Stimulated activated CD4-positive, alpha-beta T cell treated with anti-CD3 and anti-CD28 coated beads, Interleukin-1b, Interleukin-23, amount 100 ng/mL, for 1 hour (primary cell): ENCODE measurements at places on chromosomes 3 and 15.

- DNase-seq = no peak
Measured at GRCh38 chr3:8387571-8387970, 114.1 kb upstream of the LMCD1 start.

- DNase-seq = no peak
Measured at GRCh38 chr3:23587513-23587912, 218.2 kb upstream of the UBE2E1 start.

DNA sequence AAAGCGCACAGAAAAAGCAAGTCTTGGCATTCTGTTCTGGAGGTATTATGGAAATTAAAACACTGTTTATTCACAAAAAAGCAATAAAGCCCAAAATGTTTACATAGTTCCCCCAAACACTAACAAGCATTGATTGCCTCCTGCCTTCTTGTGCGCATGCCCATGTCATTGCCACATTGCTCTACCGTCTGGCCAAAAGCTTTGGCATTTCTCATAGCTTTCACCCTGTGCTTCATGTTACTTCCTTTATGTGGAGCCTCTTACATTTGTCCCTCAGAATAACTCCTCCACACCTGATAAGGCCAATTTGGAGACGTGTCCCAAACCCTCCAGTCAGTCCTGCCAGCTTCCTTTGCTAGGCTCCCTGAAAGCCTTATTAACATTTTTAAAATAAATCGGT is 680.8 kb downstream of the GBE1 start:
- DNase-seq = no peak

DNA sequence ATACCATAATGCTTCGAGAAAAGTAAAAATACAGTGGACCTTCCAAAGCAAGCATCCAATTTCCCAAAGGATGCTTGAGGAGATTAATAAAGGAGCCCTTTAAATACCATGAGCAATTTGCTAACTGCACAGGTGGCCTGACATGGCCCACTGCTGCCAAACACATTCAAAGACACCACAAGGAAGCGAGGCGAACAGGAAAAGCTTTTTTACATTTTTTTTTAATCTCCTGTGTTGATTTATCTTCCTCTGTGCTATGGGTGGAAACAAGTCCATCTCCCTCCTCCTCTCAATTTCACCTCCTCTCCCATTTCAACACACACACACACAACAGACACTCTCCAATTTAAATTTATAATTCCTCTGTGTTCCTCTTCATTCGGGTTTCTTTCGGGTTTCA is 243.4 kb downstream of the IGSF11 start:
- DNase-seq = no peak

GRCh38 chr3:42773409-42773751 is 327 bp upstream of the CCDC13 start:
- DNase-seq = no peak

- DNase-seq = no peak
Measured at GRCh38 chr15:100777821-100778220, 101.8 kb upstream of the ALDH1A3 start.

GRCh38 chr3:16476636-16477035 is 36.9 kb downstream of the RFTN1 start:
- DNase-seq = no peak

GRCh38 chr3:171991166-171991565 is 48.2 kb upstream of the FNDC3B start:
- no peak for DNase-seq

GRCh38 chr3:45535665-45536064 is 58.9 kb upstream of the LIMD1 start:
- no peak for DNase-seq

- DNase-seq = no peak
Measured at GRCh38 chr3:161689584-161690298, 193.1 kb downstream of the OTOL1 start.

GRCh38 chr3:128655531-128655930 is 4.9 kb upstream of the RPN1 start:
- DNase-seq = no peak

- DNase-seq = no peak
Measured at GRCh38 chr15:99615460-99615859, 49.7 kb downstream of the MEF2A start.

GRCh38 chr3:141302364-141303141 is 65.8 kb upstream of the ZBTB38 start:
- DNase-seq = no peak

DNA sequence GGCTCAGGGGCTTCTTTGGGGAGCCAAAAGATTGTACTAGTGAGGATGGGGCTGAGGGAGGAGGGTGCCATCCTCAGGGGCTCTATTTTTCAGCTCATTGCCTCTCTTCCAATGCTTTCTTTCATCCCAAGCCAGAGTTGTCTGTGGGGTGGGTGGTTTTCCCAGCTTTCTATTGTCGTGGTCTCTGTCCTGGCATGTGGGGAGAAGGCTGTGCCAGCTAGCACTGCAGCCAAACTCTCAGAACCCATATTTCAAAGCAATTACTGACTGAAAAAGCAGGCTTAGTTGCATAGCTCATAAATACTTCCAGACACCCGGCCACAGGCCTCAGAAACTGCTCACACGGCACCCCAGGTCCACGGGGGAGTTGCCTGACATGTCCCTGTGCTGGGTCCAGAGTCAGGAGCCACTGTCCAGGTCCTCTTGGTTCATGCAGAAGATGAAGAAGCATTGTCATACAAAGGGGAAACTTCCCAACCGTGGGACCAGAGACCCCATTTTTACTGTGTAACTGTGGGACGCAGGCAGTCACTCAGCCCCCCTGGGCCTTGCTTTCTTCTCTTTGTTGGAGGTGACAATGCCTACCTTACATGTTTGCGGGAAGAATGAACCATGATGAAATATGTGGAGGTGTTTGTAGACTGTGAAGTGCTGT is 27.6 kb downstream of the FGD5 start:
- DNase-seq = no peak

- no peak for DNase-seq
Measured at GRCh38 chr3:151639418-151639740, 94.3 kb upstream of the AADACL2 start.

GRCh38 chr15:60580073-60580472 is 101.1 kb upstream of the ICE2 start:
- DNase-seq = no peak

DNA sequence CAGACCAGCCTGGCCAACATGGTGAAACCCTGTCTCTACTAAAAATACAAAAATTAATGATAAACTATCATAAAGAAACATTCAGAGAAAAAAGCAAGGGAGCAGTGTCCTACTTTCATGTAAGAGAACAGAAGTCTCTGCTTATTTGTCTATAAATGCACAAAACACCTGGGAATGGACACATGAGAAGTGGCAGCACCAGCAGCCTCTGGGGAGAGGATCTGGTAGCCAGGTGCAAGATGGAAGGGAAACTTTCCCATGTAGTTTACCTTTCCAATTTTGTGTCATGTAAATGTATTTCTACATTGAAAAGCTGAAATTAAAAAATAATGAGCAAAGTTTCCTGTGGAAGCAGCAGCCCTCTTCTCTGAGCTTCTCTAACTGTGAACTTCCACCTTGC is 18.8 kb downstream of the SCAP start:
- no peak for DNase-seq

GRCh38 chr3:40913641-40914040 is 285.7 kb upstream of the CTNNB1 start:
- no peak for DNase-seq

DNA sequence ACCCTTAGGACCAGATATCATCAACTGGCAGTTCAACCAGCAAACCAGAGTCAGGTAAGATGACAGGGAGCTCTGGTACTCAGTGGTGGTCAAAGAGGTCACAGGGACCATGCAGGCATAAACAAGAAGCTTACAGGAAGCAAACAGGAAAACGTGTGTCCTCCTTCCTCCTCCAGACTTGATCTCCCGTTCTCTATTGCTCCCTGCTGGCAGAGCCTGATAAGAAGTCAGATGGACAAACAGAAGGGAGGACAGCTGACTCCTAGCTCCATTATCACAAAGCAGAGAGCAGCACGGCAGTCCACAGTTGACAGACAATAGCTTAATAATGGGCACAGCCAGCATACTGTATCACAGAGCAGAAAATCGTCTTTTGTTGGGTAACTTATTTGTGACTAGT is 156.5 kb upstream of the SLC2A2 start:
- no peak for DNase-seq

GRCh38 chr3:64491843-64492242 is 196.0 kb downstream of the ADAMTS9 start:
- no peak for DNase-seq

- DNase-seq = no peak
Measured at GRCh38 chr3:38007754-38008090, 17.1 kb downstream of the VILL start.

DNA sequence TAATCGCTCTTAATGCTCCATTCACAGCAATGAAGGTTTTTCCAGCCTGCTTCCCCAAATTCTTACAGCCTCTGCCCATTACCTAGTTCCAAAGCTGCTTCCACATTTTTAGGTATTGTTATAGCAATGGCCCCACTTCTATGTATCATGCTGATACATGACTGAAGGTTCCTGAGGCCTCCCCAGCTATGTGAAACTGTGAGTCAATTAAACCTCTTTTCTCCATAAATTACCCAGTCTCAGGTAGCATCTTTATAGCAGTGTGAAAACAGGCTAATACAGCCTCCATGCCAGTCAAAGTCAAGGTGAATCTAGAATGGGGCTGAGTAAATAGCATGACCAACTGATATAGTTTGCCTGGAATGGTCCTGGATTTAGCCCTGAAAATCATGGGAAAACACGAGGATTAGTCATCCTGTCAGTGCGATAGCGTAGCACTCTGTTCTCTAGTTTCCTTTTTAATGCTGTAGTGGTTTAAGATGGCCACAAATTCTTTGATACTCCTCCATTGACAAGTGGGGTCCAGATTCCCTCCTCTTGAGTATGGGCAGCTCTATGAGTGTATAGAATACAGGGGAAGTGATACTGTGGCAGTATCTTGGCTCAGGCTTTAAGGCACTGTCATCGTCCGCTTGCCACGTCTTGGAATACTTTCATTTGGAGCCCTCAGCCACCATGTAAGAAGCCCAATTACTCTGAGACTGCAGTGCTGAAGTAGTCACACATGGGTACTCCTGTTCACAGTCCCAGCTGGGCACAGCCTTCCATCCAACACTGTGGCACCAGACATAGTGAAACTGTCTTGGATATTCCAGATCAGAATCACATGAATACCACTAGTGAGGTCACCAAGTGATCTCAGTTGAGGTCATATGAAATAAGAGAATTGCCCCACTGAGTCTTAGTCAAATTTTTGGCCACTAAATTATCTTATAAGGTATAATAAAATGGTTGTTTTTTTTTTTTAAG is 94.0 kb upstream of the PLCL2 start:
- no peak for DNase-seq

DNA sequence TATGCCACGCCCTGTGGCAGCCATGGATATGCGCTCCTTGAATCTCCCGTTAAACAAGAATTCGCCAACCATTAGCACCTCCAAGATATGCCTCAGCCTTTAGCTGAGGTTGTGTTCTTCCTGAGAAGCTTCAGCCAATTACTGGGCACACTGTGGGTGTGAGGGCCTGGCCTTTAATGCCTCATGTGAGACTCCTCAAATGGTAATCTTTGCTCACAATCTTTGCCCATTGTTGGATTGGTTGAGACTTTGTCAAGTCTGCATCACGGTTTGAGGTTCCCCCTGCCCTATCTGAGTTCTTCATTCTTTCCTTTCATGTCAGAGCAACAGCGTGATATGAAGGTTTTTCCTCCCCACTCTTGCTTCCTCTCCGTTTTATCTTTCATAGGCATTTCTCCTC is 108.1 kb upstream of the CCDC54 start:
- DNase-seq = no peak

DNA sequence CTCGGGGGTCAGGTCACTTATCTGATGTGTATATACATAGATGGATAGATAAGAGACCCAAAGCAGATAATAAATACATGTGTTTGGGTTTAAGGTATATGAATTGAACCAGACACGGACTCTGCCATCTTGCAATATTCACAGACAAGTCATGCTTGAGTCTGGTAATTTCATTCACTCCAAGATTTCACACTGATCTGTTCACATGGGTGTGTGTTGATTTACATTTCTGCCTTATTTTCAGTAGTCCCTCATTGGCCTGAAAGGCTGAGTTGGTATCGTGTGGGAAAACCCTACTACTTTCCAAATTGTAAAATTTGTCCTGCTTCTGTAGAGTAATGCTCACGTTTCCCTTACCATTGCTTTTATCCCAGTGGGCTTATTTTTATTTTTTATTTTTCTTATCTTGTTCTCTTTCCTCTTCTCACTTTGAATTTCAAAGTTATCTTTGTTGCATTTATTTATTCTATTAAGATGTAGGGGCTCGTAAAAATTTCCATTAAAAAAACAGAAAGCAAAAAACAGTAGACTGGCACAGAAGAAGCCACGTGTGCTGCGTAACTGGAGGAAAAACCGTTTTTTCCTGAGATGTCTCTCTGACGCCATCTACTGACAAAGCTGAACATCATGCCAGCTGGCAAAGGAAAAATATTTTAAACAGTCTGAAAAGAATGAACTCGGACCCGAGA is 10.8 kb upstream of the MFSD1 start:
- DNase-seq = no peak

GRCh38 chr3:23162934-23163333 is 40.2 kb upstream of the UBE2E2 start:
- DNase-seq = no peak

DNA sequence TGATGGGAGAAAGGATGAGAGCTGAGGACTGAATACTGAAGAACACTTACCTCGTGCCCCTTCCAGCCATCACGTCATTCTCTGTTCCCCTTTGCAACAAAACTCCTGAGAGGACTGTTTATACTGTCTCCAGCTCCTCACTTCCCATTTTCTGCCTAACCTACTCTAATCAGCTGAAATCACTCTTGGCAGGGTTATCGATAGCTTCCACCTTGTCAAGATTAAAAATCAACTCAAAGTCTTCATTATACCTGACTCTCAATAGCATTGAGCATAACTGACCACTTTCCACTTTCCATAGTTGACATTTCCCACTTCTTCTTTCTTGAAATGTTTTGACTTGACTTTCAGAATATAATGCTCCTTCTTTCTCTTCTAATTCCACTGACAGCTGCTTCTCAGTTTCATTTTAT is 4.3 kb downstream of the BTBD1 start:
- no peak for DNase-seq

GRCh38 chr15:29468899-29469298 is 199.3 kb upstream of the NSMCE3 start:
- no peak for DNase-seq

DNA sequence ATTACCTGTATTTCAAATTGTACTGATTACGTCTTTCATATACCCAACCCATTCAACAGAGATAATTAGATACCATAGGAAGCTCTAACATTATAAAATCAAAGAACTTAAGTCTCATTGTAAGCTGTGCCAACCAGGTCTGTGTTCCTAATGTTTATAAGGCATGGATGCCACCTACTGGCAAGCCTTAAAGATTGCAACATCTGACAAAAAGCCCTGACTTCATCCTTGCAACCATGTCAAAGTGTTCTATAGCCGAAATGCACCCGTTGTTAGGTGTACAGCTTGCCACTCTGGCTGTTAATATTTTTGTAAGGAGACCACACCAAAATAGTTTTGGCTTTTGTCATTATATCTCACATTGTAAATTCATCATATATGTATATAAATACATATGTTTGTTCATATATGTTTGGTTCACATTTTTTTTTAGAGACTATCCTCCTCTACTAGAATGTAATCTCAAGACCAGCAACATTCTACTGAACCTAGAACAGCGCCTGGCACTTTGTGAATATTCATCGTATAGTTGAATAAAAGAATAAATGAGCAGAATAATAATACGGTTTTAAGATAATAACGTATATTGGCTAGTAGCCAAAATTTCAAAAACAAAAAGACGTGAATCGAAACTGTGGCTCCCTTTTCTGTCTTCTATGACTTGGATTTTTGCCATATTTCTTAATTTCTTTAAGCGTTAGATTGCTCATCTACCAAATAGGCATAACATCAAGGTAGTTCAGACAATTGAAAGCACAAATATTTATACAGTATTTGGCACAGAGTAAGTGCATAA is 258.1 kb downstream of the TBL1XR1 start:
- DNase-seq = no peak

- no peak for DNase-seq
Measured at GRCh38 chr3:14535616-14536015, 4.5 kb downstream of the GRIP2 start.
